ENCODE measurements at places on chromosomes 2 and 18.

GRCh38 chr2:43748333-43748732, 25.5 kb upstream of the DYNC2LI1 start:
- DNase-seq, result no peak

GRCh38 chr2:200263279-200263678, 43.2 kb upstream of the SPATS2L start:
- no peak for DNase-seq

DNA sequence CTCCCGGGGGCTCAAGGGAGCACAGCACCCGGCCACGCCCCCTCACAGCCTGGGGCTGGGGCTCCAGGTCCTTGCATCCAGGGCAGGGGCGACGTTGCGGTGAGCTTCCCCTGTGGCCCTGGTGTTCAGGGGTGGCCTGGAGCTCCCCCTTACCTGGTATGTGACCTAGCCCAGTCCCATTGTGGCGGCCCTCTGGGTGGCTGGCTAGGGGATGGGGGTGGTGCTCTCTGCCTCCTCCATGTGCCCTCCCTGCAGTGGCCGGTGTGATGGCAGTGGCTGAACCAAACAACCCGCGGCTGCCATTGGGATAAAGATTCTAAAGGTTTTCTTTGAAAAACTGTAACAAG, 288.3 kb downstream of the RDH14 start:
- no peak for DNase-seq

- no peak for DNase-seq
These were observed 106.7 kb downstream of the CTIF start for GRCh38 chr18:48645427-48646002.

DNA sequence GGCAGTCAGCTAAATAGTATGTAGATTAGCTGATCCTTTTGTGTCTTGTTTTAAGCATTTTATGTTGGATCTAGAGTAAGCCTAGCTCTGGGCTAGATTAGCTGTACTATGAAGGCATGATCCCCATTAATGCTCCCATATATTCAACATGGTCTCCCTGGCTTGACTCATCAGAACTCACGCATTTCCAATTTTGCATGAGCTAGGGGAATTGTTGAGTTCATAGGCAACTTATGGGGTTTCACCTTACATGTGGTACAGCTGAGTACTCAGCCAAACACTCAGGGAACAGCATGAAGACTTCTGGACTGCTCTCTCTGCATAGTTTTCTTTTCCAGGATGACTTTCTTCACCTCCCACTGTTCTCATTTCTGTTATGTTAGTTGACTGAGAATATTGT, 248.2 kb downstream of the TMX3 start:
- no peak for DNase-seq

DNA sequence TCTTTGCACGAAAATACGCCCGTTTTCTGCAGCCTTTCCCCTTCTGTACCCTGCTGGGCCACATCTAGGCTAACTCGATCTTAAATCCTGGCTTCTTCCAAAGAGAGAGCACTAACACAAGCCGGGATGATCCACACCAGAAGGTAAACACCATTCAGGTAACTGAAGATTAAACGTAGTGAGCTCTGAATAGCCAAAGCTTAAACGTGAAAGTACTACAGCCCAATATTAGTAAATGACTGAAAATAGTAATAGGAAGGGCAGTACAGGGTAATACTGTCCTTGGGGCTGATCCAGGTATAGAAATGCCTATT, 422 bp upstream of the MRPL53 start:
- no peak for DNase-seq

DNA sequence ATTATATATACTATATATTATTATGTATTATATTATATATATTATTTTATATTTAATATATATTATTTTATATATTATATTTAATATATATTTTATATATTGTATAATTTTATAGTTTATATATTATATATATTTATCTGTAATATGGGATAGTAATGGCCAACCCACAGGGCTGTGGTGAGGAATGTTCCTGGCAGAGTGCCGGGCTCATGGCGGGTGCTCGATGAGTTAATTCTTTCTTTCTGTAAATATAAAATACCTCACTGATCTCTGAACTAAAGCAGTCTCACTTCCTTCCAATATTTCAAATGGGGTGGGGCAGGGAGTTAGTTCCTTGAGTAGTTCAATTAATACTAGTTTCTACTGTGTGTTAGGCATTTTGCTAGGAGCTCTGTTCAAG, 389.4 kb downstream of the TSN start:
- DNase-seq, result no peak

- DNase-seq, result no peak
These were observed 641.3 kb downstream of the DPP10 start for GRCh38 chr2:115083711-115084110.

DNA sequence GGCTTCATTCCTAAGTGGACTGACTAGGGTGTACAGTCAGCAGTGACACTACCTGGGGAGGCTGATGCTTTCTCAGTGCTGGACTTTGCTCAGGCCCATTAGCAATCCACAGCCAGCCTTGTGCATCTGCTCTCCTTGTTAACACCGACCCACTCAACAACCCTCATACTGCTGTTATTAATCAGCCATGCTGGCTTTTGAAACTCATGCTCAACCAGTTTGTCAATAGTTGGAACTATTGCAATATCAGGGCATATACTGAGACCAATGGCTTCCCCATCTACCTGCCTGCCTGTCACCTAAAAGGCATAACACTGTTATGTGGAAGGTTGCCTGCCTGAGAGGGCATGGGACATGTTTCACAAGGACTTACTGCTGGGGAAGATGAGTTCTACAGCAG, 39.4 kb downstream of the GAD1 start:
- no peak for DNase-seq

DNA sequence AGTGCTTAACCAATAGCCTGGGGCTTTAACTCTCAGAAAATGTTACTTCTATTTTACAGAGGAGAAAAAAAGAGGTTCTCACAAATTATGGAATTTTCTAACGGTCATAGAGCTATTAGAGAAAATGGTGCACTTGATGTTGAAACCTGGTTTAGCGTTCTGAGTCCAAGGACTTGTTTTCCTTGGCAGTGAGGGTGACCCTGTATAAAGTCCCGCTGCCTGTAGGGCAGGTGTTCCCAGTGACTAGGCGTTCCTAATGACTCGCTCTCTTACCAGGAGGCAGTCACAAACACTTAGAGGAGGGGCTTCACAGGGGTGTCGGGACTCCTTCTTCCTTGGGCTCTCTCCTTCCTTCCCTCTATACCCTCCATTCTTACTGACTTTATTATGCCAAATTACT, 175.8 kb downstream of the ACTR3 start:
- DNase-seq, result no peak

DNA sequence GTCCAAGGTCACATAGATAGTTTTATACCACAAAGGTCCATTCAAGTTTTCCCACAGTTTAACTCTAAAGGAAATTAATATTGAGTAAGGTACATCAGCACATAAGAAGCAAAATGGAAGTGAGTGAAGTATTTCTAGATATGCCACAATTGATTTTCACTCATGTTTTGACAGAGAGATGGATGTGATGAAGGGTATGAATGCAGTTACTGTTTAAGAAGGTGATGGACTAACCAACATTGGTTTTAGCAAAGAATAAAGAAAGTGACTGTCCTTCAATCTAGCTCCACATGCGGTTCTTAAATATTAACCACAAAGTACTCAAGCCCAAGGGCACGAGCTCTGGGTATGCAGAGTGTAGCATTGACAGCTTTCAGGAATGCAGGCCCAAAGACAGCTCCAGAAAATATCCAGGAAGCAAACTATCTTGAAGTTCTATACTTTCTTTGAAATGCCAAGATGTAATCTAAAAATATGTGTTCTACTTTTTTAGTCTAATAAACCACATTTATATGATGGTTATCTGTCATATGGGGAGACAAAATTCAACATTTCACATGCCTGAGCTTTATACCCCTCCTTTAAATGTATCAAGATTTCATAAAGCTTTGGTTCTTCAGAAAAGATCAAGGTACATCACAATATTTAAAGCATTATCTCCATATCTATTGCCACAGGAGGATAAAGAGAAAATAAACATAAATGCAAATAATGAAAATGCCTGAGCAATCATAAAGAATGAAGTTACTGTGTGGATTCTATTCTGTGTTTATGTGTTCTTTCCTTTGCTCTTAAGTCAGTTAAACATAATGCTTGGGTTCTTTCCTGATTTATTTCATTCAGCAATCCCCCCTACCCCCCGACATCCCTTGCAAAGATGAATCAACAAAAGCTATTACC, 6.7 kb upstream of the SCN1A start:
- DNase-seq, result no peak

- DNase-seq, result no peak
These were observed 1637.7 kb upstream of the LRRTM1 start for GRCh38 chr2:81942136-81942680.

DNA sequence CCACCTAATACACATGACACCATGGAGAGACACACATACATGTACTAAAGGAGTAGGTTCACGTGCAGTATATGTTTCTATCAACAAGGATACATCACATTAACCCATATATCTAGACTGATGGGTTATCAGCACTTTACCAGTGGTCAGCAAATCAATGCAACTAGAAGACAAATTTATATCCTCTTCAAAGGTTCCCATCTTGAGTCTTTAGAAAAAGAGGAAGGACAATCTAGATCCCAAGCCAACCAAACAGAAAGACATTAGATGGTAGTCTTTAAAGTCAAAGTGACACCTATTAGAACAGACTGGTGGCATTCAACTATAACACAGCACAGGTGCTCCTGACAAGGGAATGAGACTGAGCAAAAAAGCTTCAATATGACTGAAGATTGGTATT, 13.8 kb upstream of the SERTAD2 start:
- no peak for DNase-seq

GRCh38 chr18:22176420-22177326, 7.3 kb downstream of the GATA6 start:
- no peak for DNase-seq

- DNase-seq, result no peak
These were observed 79.2 kb upstream of the MYO3B start for GRCh38 chr2:170098626-170099312.

GRCh38 chr2:65917986-65918385, 485.6 kb upstream of the SPRED2 start:
- no peak for DNase-seq

DNA sequence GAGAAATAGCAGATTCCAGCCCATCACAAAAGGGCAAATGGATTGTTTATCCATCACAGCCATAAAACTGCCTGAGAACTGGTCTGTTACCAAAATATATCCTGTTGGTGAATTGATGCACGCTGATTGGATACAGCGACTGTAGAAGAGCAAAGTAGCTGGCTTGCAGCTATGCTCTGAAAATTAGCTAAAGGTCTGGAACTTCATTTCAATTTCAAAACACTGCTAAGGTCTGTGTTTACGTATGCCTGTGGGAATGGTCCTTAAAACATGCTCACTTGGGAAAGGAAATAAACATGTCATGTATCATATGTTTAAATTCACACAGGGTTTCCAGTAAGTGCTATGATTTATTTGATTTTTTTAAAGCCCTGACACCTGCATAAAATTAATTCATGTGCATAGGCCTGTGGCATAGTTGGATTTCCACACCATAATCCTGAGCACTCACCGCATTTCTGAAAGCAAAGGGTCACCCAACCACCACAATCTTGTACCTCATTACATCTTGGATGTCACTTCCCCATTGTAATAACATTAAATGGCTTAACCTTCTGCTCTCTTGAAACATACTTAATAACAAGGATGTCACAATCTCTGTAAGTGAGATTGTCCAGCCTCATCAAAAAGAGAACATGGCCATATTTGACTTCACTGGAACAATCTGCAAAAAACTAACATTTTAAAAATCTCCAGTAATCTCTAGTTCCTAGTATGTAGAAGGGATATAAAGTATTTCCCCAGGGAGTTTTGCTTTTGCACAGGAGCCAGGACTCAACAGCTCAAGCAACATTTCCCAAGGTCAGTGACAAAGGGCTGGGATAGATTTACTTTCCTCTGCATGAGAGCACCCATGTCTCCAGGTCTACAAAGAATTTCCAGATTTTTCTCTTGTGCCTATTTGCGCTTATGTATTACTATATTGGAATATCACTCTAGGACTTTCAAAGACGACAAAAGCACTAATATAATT, 109.8 kb downstream of the FARSB start:
- DNase-seq, result no peak

GRCh38 chr2:98372121-98372520, 25.9 kb downstream of the CNGA3 start:
- DNase-seq, result no peak

- no peak for DNase-seq
These were observed 31.1 kb upstream of the TRAPPC8 start for GRCh38 chr18:31973929-31974546.
